ENCODE measurements at places on chromosomes 6 and 20.

DNA sequence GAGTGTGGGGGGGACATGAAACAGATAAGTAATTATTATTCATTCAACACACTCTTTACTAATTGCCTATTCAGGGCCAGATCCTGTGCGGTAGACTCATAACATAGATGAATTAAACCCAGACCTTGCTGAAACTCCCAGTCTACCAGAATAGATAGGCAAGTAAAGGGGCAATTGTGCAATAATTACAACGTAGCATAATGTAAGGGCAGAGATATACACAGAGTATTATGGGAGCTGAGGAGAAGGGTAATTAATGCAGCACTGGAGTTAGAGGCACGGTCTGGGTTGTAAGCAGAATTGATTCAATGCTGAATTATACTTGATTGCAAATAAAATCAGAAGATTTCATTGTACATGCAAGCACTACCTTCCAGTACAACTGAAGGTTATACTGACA is 29.2 kb downstream of the RIMS4 start:
- no peak for DNase-seq

GRCh38 chr6:137949686-137950390 is 82.8 kb downstream of the TNFAIP3 start:
- peak; percentile 21 for DNase-seq

DNA sequence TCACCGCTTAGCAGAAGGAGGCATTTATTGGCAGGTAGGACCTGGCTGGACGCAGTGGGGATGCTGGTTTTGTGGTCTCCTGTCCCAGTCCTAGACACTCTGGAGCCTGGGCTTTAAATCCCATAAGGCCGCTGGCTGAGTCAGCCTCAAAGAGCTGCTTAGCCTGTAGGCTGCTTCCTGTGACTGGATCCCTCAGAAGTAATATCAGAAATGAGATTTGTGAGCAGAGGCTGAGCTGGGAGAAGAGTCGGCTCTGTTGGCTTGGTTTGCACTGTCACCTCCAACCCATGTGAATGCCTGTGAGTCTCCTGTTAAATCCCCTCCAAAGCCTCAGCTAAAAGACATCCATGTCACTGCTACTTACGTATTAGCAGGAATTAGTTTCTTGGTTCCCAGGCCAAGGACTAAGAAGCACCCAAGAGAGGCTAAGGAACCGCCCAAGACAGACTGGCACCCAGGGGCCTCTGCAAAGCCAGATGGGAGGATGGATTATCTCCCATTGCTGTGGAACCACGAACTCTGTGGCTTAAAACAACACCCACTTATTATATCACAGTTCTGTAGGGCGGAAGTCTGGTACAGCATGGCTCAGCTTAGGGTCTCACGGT is 289.4 kb downstream of the CDC5L start:
- DNase-seq: no peak

DNA sequence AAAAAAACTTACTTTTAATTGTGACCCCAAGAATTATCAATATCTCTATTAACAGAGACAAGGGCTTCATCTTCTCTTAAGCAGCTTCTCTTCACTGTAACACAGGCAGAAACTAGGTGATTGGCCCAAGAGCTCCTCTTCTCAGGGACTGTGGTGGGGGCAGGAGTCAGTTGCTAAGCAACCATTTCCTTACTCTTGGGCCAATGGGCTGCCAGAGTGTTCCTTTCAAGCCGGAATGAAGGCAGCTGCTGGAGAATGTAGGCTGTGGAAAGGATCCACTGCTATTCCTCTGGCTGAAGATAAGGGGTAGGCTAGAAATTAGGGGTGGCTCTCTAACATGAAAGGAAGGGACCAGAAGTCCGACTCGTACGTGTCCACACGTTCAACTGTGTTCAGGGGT is at the start of gene SEL1L2:
SEL1L2 (minus strand) TSS at position 150 of the 400 bp plus-strand sequence; CDS start at position 70, 80 bp downstream.
- no peak for DNase-seq

- DNase-seq: no peak
Observed at GRCh38 chr6:12335131-12335527, 45.0 kb downstream of the EDN1 start.

- DNase-seq: no peak
Observed at GRCh38 chr6:155449450-155450239, 6.0 kb downstream of the NOX3 start.

DNA sequence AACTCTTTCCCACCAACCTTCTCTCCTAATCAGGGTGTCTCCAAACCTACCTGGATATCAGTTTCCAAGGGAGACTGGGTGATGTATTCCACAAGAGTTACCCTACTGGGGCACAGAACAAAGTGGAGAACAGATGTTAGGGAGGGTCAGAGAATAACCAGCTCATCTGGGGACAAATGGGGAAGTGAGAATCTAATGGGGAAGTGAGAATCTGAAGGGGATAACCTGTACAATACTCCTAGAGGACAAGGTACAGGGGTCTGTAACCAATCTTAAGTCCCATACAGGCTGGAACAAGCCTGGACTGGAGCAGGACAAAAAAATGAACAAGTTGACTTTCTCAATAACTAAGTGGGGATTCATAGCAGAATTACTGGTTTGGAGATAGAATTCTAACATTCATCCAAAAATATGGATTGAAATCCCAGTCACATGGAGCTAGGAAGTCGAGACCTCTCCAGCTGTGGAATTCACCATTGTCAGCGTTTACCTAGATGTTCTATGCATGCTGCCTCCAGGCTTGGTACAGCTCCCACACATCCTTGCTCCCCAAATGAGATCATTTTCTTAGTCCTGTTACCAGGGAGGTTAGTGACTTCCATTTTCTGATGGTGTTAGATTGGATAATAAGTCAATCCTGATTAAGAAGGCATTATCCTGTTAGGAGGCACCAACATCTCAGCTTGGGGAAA is 214.8 kb upstream of the MOCS1 start:
- no peak for DNase-seq

DNA sequence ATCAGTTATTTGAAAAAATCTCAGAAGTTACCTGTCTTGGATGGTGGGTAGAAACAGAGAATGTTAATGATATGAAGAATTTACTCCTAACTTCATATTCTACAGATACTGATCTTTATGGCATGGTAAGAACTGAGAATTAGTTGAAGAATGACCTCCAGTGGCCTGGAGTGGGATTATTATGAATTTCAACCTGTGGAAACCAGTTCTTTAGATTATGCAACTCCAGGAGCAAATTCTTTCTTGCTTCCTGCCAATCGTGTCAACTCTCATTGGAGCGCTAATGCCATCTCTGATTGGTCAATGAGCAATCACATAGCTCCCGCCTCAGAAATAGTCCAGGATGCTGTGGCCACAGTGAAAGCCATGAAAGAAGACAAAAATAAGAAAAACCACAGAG is 40.6 kb downstream of the LYRM2 start:
- DNase-seq: peak; percentile 28

DNA sequence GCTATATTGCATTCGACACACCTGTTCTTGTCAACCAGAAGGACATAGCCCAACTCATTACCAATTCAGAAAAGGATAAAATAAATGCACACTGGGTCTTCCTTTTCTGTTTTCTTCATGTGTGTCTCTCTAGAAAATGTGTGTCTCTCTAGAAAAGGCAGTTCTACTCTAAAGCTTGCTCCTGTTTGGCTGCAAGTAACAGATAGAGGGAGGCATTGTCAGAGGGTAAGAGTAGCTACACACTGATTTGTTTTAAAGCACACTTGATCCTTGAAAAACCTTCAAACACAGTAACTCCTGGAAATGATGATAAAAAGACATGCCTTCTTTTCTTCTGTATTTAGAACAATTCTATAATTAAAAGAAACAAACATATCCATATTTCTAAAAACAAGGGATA is 21.3 kb downstream of the GRM1 start:
- no peak for DNase-seq

DNA sequence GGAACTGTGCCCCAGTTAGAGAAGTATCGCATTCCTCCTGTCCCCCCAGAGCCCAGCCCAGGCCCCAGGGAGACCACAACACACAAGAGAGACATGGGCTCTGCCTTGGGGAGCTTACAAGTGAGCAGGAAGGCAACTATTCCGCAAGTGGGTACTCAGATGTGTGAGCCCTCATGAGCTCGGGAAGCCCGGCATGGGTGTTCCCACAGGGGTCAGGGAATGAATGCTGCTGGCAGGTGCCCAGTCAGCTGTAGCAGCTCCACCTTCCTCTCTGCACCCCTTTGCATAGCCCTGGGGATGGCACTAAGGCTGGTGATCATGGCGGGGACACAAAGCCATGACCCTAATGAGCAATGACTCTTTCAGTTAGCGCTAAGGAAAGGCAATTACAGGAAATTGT is 194.1 kb downstream of the SYNDIG1 start:
- no peak for DNase-seq

DNA sequence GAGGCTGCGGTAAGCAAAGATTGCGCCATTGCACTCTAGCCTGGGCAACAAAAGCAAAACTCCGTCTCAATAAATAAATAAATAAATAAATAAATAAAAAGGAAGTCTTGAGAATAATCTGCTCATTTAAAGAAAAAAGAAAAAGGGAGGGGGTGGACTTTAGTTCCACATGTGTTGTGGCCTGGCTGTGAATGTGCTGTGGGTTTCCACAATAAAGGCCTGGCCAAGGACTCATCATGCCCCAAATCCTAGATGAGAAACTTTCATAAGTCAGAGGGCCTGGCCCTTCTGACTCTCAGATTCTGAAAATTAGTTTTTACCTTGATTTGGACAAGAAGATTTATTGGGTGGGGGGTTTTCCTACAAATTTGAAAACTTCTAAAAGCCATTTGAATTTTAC is 48.4 kb downstream of the RIOK1 start:
- no peak for DNase-seq

GRCh38 chr6:110462884-110463481 is 13.4 kb downstream of the SLC22A16 start:
- DNase-seq: no peak

DNA sequence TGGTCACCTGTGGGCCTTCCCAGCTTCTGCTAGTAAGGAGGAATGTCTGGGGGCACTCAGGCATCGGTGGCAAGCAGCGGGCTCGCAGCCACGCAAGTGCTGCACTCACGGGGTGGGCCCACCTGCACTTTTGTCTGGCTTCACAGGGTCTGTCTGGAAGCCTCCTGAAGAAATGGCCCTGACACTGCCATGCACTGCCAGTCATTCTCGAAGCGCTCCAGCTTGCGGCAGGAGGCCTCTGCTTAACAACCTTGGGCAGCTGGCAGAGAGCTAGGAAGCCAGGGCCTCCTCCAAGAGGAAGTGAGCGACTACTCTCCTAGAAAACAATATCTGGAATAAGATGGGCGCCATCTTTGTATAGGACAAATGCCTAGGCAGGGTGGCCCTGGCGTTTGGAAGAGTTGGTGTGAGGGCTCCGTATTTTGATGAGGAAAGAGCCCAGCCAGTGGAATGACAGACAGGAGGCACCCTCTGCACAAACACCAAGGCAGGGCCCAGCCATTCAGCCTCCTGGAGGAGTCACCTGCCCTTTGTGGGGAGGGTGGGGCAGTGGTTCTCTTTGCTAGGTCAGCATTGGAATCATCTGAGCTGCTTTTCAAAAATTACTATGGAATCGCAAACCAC is 113.9 kb downstream of the SYNDIG1 start:
- DNase-seq: no peak

- no peak for DNase-seq
Observed at GRCh38 chr6:73566954-73567591, 46.2 kb upstream of the EEF1A1 start.

GRCh38 chr6:156021746-156022396 is 566.2 kb upstream of the NOX3 start:
- no peak for DNase-seq

GRCh38 chr6:23302514-23302913 is 733.1 kb downstream of the HDGFL1 start:
- no peak for DNase-seq

- no peak for DNase-seq
Observed at GRCh38 chr20:40628877-40629276, 60.2 kb downstream of the MAFB start.

GRCh38 chr6:116438590-116439448 is 22.4 kb upstream of the CALHM6 start:
- no peak for DNase-seq

GRCh38 chr6:16369140-16369745 is 130.9 kb downstream of the GMPR start:
- no peak for DNase-seq

DNA sequence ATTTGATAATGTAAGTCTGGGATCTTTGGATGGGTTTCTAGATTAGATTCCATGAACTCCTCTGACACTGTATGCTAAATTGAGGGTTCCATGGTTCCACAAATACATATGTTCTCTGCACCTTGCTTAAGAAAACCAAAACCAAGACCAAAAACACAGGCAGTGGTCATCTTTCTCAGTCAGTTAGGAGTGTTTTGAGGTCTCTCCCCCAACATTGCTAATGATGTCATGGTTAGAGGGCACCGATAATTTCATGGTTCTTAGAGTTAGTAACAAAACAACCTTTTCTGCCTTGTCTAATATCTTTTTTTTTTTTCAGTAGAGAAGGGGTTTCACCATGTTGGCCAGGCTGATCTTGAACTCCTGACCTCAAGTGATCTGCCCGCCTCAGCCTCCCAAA is 44.5 kb downstream of the ARID1B start:
- DNase-seq: no peak

- DNase-seq: no peak
Observed at GRCh38 chr6:137258170-137258569, 39.0 kb upstream of the IFNGR1 start.

DNA sequence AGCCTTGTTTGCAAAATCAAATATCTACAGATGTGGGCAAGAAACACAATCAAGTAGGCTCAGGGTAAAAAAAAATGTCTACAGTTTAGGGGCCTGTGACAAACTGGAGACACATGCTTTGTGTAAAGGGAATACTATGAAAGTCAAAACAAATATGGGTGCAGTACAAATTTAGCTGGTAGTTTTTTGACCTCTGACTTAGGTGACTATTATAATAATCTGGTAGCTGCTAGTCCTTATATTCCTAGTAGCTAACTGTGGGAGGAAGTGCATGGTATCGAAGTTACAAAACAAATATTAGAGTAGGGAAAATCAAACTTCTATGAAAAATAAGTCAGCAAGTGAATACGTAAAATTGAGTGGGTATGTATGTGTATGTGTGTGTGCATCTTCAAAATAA is 35.4 kb downstream of the CYP24A1 start:
- DNase-seq: no peak

GRCh38 chr6:106315765-106316374 is 9.7 kb downstream of the ATG5 start:
- no peak for DNase-seq

GRCh38 chr6:52534966-52535390 is 41.9 kb downstream of the TRAM2 start:
- DNase-seq: no peak

- DNase-seq: no peak
Observed at GRCh38 chr20:64090165-64090564, 6.0 kb upstream of the LKAAEAR1 start.

DNA sequence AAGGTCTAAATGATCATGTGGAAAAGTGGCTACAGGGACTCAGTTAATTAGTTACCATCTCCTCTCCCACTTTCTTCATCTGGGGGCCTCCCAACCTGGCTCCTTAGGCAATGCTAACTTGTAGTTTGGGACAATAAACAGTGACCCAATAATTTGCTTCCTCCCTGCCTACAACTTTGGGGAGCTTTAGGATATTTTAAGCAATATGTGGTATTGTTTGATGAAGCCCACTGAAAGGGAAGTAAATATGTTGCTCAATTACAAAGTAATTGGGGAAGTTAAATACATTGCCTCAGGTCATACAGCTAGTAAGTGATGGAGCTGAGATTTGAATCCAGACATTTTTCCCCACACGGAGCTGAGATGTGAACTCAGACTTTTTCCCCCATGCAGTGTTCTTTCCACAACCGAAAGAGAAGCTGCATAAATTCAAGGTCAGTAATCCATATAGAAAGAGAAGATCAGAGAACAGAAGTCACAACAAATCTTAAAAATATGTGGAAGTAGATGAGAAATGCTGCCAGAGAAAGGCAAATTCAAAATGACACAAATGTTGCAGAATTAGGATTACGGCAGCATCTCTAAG is 26.6 kb downstream of the ZHX3 start:
- no peak for DNase-seq

GRCh38 chr20:60113024-60113724 is 155.0 kb downstream of the CDH26 start:
- no peak for DNase-seq

All from left lung (tissue), 14 donors.